Activated CD4-positive, CD25-positive, alpha-beta regulatory T cell treated with anti-CD3 and anti-CD28 coated beads, Interleukin-2, amount 50 U/mL, for 24 hours (primary cell): ENCODE measurements at places on chromosomes 5 and 9.

GRCh38 chr9:28032268-28032590 is 458.9 kb upstream of the C9orf72 start:
- ATAC-seq = no peak

DNA sequence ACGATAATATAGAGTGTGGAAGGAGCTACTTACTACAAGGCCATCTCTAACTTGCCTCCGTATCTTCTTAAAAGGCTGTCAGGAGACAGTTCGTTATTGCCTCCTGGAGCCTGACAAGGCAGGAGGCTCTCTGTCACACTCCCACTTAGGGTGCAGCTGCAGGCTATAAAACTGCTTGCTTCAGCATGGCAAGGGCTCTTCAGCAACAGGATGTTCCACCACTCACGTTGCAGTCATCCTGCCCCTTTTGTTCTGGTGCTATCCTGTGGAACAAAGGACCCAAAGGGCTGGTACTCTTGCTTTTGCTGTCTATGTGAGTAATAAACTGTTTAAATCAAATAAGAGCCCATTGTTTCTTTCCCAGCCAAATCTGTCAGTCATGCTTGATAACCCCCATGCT is 508.9 kb downstream of the NTRK2 start:
- no peak for ATAC-seq

GRCh38 chr9:91407580-91408318 is 15.9 kb downstream of the NFIL3 start:
- ATAC-seq = no peak

DNA sequence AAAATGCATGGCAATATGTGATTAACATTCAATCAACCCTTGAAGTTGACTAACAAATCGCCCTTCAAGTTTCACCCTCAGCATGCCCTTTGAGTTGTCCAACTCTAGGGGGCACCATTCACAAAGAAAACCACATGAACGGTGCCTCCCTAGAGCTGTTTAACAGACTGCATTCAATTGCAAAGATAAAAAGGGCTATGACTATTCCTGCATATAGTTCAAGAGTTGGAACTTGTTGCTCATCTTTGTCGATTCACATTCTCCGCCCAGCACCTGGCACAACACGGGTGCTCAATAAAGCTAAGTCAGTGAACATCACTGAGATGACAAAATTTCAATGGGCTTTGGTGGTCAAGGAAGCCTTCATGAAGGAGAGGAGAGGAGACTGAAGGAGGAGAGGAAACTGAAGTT is 69.6 kb upstream of the SLC30A5 start:
- peak; percentile 35 for ATAC-seq

DNA sequence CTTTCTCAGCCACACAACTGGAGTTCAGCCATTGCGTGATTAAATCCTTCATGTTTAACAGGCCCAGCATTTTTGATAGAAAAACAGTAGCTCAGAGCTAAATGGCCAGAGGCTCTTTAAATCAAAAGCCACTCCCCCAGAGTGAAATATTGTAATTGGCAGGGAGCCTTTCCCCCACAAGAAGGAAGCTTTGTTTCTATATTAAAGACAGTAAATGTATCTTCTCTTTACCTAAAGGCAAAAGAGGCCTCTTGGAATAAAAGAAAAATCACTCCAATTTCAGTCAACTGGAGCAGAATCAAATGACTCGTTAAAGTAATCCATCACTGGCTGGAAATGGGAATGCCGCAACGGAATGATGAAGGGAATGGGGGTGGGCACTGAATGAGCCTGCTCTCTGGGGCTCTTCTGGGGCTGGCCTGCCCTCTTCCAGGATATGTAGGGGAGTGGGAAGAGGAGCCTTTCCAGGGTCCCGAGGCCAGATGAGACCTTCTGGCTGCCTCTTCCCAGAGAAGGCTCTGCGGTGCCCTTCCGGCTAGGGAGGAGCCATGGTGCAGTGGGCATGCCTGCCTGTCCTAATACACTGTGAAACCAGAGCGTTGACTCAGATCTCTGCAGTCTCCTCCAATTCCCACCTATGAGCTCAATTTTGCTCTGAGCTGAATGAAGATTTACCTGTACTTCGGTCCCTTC is 45.2 kb downstream of the ANKDD1B start:
- ATAC-seq = no peak

DNA sequence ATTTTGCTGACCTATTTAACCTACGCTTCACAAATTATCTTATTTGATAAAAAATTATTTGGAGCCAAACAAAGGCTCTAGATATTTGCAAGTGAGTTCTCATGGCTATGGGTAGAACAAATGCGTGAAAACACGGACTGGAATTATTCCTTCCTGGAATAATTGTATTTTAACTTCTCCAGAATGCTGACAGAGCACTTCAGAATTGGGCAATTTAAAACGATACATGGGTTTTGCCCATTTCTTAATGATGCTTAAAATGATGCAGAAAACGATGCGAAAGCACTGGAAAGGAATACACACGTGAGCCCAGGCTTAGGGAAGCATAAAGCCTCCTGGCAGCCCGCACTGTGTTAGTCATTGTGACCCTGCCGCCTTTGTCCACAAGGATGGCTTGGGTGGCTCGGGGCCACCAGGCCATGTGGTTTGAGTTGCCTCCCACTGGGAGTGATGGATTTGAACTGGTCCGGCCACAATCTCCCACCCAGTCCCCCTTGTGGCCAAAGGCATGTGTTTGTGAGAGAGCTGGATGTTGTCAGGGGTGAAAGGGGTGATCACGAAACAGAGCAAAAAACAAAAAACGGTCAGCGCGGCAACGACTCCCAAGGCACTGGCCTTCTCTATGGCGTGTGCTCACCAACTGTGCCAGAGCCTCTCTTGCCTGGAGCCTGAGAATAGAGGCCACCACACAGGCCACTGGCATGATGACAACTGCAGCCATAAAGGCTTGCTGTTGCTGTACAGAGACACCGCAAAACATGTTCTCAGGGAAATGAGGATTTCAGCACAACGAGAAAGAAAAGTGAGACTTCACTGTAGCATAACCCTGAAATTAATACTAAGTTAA is 234.2 kb upstream of the ADAMTS16 start:
- no peak for ATAC-seq

- ATAC-seq = no peak
Measured at GRCh38 chr9:130183133-130183762, 11.0 kb downstream of the NCS1 start.

GRCh38 chr5:111628901-111629300 is 116.6 kb upstream of the STARD4 start:
- ATAC-seq = no peak

- ATAC-seq = no peak
Measured at GRCh38 chr5:135236228-135236907, 162.7 kb downstream of the MACROH2A1 start.

DNA sequence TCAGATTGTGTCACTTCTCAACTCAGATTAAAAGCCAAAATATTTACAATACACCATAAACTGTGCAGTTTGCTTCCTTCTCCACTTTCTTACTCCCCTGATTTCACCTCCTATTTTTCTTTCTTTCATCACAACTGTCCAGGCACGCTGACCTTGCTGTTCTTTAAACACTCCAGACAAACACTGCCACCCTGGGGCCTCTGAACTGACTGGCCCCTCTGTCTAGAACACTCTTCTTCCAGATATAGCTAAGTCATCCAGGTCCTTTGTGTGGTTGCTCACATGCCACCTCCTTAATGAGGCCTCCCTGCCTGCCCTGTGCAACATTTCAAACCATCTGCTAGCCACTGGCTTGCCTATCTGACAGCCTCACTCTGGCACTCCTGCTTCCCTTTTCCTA is 46.6 kb downstream of the ATG10 start:
- ATAC-seq = no peak

- ATAC-seq = no peak
Measured at GRCh38 chr5:120093178-120093577, 370.9 kb upstream of the PRR16 start.

GRCh38 chr5:149728303-149728702 is 1.8 kb upstream of the PPARGC1B start:
- ATAC-seq = no peak

- ATAC-seq = no peak
Measured at GRCh38 chr5:31481531-31482165, 50.2 kb downstream of the DROSHA start.

GRCh38 chr9:33180526-33181184 is 13.5 kb upstream of the B4GALT1 start:
- no peak for ATAC-seq
